Kidney tubule cell (primary cell): ENCODE measurements at places on chromosomes 2 and 18.
A peak's percentile ranks its signal among the peaks of the same experiment; 100 is the strongest.

- DNase-seq: no peak
Observed at GRCh38 chr2:171814883-171815282, 79.2 kb downstream of the SLC25A12 start.

DNA sequence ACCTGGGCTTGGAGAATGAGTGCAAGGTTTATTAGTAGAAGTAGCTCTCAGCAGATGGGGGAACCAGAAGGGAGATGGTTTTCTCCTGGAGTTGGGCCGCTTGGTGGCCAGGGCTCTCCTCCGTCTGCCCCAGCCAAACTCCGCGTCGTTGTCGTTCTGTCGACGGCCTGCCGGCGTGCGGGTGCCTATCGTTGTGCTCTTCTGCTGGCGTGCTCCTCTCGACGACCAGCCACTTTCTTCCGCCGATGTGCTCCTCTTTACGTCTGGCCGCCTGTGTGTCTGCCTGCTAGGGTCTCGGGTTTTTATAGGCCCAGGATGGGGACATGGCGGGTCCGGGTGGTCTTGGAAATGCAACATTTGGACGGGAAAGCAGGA lies 119.1 kb downstream of the BMPR2 start:
- no peak for DNase-seq

GRCh38 chr18:75916624-75916982 lies 489.1 kb upstream of the SMIM21 start:
- no peak for DNase-seq

DNA sequence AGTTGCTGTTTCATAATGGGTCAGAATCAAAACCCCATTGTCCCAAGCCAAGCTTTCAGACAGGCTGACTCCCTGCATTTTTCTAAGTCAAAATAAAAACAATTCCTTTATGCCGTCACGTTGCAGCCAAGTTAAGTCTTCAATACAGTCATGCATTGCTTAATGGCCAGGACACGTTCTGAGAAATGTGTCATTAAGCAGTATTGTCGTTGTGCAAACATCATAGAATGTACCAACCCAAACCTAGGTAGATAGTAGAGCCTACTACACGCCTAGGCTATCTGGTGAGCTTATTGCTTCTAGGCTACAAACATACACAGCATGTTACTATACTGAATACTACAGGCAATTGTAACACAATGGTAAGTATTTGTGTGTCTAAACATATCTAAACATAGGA lies 160.4 kb upstream of the FOSL2 start:
- peak; percentile 42 for DNase-seq

GRCh38 chr2:30894498-30895119 lies 87.4 kb upstream of the CAPN13 start:
- DNase-seq: no peak

GRCh38 chr2:112048887-112049286 lies 6.2 kb upstream of the TMEM87B start:
- DNase-seq: peak; percentile 70

GRCh38 chr2:33671198-33671597 lies 72.1 kb upstream of the FAM98A start:
- no peak for DNase-seq

DNA sequence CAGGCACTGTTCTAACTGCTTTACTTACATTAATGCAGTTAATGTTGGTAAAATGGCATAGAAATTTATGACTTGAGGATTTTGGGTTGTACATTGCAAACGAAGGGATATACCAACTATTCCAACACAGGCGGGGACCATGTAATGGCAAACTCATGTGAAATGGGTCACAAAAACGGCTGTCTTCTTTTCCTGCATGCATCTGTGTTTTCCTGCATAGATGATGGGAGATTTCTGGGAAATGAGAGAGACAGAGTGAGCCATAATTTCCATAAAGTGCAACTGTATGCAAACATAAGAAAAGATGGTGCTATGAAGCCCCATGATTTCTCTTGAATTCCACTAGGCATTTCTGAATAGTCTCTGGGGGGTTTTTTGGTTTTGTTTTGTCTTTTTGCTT lies 82.3 kb downstream of the ALPK2 start:
- no peak for DNase-seq

- no peak for DNase-seq
Observed at GRCh38 chr2:120255986-120256650, 3.5 kb downstream of the RALB start.

- no peak for DNase-seq
Observed at GRCh38 chr2:198315791-198316630, 511.6 kb downstream of the PLCL1 start.

DNA sequence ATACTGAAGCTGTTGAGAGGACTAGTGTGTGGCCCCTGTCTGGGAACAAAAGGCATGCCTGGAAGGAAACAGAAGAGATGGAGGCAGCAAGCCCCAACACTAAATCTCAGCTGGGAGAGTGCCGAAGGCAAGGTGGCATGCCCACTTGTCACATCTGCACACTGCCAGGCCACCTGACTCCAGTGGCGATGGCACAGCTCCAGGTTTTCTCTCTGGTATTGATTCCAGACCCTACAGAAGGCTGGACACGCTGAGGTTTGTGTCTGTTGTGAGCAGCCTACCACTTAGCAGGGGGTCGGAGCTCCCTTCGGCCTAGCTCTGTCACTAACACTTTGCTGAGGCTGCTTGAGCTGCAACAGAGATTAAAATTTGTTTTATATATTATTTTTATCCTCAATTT lies 307.3 kb downstream of the TDRD15 start:
- DNase-seq: no peak

DNA sequence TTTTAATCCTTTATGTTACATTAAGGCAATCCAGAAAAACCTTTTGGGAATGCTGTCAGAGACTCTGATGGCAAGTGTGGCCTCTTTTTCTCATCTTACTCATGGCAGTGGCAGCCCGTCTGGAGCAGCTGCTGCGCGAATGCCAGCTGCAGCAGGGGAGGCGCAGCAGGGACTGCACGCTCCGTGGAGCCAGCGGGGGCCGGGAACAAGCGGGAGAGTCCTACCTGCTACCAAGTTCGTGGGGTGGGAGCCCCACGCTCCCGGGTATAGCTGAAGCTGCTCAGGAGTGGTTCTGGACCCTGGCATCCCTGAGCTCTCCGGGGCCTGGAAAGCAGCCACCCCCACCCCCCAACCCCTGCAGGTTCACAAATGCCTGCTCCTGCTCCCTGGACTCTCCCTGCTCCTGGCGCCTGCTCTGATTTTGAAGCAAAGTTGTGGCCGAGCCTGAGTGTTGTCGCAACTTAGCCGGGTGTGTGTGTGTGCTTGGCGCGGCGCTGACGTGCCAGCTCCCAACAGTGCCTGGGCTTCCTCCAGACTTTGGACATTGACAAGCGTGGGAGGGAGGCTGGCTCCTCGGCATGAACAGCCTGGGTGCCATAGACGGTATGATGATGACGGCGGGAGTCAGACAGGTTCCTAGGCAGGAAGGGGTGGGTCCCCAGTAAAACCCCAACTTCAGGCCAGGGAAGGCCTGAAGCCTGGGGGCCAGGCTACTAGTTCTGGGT lies 21.7 kb downstream of the TMX3 start:
- DNase-seq: no peak

GRCh38 chr2:165772183-165772582 lies 21.9 kb downstream of the GALNT3 start:
- no peak for DNase-seq

DNA sequence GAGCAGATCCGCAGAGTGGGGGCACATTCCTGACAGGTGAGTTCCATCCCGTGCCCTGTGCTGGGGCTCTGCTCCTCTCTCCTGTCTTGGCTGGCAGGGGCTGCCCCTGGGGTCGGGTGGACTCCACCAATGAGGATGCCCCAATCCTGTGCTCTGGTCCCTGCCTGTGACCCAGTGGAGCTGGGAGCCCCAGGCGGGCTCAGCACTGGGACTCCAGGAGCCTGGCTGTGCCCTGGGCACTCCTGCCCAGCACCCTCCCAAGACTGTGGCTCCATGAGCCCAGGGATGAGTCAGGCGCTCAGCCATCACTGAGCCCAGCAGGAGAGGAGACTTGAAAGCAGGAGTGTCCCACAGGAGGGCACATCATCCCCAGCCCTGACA lies 53.9 kb downstream of the MBP start:
- DNase-seq: peak; percentile 53

- DNase-seq: peak; percentile 39
Observed at GRCh38 chr2:191713837-191714236, 35.9 kb downstream of the NABP1 start.

DNA sequence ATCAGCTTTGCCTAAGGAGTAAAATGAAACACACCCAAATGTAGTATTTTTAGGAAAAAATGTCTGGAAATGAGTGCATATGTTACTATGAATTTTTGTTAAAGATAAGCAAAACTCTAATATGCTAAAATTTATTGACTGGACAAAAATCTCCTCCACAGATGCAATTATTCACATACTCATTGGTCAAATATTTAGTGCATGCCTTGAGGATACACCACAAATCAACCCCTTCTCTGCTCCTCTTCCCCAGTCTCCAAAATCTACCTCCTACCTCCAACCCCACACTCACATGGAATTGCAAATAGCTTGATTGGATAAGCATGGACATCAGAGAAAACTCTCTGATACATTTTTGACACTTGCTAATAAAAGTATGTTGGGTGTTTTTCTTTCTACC lies 95.6 kb upstream of the CDC42EP3 start:
- no peak for DNase-seq

- no peak for DNase-seq
Observed at GRCh38 chr2:14126846-14127245, 505.7 kb upstream of the LRATD1 start.

DNA sequence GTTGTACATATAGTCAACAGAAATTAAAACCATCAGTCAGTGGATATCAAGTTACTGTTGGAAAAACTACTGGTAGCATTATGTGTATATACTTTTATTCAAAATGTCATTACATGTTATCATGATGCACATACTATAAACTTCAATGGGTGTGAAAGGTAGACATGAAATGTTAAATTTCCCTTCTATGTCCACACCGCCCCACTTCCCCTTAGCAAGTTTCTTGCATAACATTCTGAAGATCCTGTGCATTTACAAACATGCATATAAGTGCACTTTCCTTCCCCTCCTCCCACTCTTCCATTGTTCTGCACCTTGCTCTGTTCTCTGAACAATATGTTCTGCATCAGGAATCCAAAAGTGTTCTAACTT lies 16.6 kb upstream of the HK2 start:
- no peak for DNase-seq

DNA sequence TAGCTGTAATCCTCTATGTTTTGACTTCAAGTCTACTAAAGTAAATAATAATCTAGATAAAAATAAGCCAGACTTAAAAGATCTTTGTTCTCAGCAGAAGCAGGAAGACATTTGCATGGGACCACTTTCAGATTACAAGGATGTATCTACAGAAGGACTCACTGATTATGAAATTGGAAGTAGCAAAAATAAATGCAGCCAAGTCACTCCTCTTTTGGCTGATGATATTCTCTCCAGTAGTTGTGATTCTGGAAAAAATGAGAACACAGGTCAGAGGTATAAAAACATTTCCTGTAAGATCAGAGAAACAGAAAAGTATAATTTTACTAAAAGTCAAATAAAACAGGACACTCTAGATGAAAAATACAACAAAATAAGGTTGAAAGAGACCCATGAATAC lies 338.4 kb downstream of the ZNF804A start:
- no peak for DNase-seq

- DNase-seq: no peak
Observed at GRCh38 chr2:54274781-54275242, 18.8 kb upstream of the TSPYL6 start.

GRCh38 chr2:240873098-240873788 lies 4.6 kb downstream of the AGXT start:
- DNase-seq: no peak

DNA sequence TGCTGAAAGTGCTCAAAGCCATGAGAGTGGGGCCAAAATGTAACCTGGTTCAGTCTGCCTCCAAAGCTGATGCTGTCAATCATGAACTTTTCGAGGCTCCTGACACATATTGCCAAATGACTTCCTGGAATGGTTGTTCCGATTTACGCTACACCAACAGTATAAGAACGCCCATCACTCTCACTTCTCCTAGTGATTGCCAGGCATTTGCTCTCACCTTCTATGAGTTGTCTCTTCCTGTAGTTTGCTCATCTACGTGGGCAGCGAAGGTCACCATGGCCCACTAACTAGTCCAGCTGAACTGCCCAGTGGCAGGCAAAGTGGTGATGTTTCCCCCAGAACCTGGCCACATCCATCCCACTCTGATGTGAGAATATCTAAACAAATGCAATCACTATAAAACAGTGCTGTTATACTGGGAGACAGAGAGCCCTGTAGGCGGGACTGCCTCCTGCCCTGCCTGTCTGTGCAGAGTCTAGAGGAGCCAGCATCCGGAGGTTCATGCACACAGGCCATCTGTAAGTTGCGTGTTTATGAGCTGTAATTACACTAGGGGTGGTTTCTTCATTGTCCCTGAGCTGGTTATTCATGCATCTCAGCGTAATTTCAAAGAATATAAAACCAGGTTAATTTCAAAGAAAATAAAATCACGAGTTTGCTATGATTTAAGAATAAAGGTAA lies 8.8 kb upstream of the CABLES1 start:
- DNase-seq: no peak

DNA sequence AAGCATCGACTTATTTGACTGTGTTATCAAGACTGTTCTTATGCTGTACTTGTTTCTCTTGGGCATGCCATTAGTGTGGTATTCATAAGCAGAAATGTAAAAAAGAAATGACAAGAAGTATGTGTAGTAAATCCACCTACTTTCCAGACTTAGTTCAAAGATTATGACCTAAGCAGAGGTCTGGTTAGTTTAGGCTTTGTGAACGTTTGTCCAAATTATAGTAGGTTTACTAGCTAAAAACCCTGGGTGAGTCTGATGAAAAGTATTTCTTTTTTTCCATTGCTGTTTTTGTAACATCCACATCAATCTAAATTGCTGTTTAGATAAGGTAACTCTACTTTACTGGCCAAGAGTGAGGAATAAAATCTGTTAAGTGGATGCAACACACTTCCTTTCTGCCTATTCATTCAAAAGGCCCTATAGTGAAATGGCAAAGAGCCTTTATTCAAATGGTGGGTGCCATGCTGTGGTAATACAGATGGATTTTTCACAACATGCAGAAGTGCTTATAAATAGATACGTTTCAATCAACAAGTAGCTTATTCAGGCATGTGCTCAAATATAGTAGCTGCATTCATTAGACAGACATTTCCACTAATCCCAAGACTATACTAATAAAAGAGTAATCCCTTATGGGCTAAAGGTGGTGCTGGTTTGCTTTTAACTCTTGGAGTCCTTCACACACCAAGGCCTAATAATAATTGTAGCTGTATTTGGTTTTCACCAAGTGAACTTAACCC lies 122.5 kb upstream of the LTBP1 start:
- DNase-seq: no peak

GRCh38 chr18:60671021-60671420 lies 298.4 kb upstream of the MC4R start:
- DNase-seq: no peak

GRCh38 chr18:71443706-71444480 lies 1100.2 kb downstream of the CBLN2 start:
- no peak for DNase-seq

DNA sequence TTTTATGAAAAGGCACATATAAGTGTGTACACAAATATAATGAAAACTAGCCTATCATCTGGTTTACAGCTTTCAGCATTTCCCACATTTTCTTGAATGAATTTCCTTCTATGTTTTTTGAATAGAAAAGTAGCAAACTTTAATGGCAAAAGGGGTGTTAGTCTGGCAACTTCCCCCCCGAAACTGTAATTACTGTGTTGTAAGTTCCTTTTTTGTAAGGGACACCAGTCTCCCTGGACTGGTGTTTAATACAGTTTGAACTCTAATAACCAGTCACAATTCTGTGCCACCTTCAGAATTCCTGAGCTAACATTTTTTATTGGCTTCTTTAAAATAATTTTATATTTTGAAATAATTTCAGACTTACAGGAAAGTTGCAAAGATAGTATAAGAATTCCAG lies 94.2 kb downstream of the ACSL3 start:
- no peak for DNase-seq

GRCh38 chr18:36365836-36366775 lies 68.6 kb downstream of the FHOD3 start:
- no peak for DNase-seq
